HTR-8/SVneo (cell line): ENCODE measurements at places on chromosomes 1 and 21.

DNA sequence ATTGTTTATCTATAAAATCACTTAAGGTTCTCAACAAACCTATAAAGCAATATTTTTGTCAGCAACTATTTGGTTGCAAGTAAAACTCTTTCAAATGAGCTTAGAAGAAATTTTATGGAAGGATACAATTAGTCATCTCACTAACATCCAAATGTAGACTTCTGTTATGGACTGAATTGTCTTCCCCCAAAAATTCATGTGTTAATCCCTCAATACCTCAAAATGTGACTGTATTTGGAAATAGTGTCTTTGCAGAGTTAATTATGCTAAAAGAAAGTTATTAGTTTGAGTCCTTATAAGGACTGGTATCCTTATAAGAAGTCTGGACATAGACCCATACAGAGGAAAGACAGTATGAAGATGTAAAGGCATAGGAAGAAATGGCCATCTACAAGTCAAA is 357.8 kb upstream of the PRMT6 start:
- no peak for DNase-seq

- DNase-seq, result no peak
These were observed 25.0 kb downstream of the RCSD1 start for GRCh38 chr1:167654975-167655575.

- DNase-seq, result no peak
These were observed 11.1 kb upstream of the C8A start for GRCh38 chr1:56843544-56843943.

DNA sequence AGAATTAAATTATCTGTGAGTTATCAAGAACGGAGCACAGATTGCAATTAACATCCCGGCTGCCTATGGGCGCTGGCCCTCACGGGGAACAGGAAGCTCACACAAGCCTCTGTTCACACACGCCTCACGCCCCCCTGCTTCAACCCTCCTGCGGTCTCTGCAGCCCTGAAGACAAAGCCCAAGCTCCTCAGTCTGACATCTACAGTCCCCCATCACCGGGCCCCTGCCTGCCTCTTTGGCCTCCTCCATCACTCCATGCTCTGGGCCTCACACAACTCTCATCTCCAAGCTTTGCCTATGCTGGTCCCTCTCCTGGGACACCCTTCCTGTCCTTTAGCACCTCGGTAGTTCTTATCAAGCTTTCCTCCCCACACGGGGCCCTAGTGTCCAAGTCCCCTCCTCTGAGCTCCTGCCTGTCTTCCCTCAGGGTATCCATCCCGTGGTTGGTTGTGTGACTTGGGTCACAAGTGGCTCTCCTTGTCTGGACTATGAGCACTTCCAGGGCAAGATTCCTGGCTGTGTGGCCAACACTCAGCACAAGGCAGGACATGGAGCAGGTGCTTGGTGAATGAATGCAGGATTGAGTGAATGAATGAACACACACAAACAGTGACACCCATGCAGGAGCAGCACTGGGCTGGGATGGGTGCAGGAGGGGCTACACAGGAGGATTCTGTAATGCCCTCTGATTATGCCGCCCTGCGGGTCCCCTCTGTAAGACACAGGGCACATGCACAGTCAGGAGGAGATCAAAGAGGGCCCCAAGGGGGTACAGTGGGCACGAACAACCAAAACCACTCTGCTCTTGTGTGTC is 116.1 kb downstream of the DMRTB1 start:
- DNase-seq, result no peak

DNA sequence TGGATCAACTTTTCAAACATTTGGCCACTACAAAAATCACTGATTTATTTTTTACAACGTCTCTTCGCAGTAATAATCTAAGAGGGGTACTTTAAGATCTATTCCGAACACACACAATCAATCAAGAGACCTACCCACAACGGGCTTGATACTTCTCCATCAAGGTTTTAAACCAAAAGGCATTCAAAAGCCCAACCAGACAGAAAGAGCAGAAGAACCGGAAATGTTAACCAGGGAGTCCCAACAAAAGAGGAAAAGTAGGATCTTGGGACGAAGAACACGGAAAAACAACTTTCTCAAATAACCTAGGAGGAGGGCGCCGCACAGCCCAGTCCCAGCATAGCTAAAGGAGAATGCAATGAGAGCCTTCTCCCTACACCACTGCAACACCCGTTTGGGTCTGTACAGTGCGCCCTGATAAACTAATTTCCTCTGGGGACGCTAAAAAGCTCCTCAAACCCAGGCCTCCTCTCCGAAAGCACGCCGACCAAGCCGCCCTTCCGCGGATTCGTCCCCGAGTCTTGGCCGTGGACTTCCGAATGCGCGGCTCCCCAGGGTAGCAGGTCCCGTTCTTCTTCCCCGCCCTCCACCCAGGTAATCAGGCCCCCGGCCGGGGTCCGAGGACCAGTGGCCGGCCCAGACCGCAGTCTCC is 623 bp downstream of the RPL22 start:
- no peak for DNase-seq

DNA sequence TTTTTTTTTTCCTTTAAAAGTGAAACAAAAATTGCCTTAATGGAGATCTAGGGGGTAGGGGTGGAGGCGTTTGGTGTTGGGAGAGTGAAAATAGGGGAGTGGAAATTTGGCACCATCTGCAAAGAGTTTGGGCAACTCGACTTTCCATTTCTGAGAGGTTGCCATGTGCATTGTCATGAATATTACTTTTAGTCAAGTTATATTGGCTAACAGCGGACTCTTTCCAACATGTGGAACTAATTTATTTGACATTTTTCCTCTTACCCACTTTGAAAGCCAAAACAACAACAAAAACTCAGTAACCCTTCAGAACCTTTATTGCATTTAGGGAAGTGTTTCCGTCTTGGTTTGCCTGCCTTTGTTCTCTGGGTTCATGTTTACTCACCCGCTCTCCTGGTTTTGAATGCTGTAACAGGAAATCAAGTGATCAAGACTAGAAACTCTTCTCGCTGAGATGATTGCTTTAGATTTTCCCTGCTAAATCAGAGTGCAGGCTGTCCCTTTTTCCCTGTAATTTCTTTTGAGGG is 70.4 kb downstream of the CACHD1 start:
- no peak for DNase-seq

DNA sequence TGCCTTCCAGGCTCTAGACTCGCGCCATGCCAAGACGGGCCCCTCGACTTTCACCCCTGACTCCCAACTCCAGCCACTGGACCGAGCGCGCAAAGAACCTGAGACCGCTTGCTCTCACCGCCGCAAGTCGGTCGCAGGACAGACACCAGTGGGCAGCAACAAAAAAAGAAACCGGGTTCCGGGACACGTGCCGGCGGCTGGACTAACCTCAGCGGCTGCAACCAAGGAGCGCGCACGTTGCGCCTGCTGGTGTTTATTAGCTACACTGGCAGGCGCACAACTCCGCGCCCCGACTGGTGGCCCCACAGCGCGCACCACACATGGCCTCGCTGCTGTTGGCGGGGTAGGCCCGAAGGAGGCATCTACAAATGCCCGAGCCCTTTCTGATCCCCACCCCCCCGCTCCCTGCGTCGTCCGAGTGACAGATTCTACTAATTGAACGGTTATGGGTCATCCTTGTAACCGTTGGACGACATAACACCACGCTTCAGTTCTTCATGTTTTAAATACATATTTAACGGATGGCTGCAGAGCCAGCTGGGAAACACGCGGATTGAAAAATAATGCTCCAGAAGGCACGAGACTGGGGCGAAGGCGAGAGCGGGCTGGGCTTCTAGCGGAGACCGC is 2.0 kb upstream of the OLIG2 start:
- no peak for DNase-seq

- DNase-seq, result no peak
These were observed 47.8 kb downstream of the LCA5L start for GRCh38 chr21:39397646-39398385.

DNA sequence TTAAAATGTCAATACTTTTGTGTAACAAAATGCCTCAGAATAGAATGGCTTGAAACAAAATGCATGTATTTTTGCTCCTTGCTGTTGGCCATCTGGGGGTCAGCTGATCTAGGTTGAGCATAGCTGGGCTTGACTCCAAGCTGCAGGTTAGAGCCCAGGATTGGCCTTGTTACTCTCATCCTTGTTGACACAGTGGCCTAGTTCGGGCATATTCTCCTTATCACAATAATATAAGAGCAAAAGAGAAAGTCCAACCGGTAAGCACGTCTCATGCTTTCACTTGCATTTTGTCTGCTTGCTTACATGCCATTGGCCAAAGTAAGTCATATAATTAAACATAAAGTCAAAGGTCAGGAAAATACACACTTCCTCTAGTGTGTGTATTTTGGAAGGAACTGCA is 456.2 kb downstream of the KCNT2 start:
- DNase-seq, result no peak

- DNase-seq, result peak; percentile 59
These were observed 1.3 kb downstream of the SH2D2A start for GRCh38 chr1:156815307-156815826.

- DNase-seq, result no peak
These were observed 123.1 kb upstream of the PTGFR start for GRCh38 chr1:78367700-78368099.

DNA sequence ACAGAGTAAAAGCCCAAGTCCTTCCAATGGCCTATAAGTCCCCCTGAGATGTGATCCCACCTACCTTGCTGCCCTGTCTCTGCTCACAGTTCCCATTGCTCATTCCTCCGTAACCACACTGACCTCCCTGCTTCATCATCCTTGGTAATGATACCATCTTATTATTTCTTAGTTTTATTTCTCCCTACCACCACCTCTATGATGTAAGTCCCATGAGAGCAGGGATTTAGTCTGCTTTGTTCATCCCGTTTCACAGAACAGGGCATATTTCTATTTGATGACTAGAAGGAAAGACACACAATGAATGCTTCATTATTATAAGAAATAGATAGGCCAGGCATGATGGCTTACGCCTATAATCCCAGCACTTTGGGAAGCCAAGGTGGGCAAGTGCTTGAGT is 22.5 kb downstream of the NIBAN1 start:
- DNase-seq, result no peak

DNA sequence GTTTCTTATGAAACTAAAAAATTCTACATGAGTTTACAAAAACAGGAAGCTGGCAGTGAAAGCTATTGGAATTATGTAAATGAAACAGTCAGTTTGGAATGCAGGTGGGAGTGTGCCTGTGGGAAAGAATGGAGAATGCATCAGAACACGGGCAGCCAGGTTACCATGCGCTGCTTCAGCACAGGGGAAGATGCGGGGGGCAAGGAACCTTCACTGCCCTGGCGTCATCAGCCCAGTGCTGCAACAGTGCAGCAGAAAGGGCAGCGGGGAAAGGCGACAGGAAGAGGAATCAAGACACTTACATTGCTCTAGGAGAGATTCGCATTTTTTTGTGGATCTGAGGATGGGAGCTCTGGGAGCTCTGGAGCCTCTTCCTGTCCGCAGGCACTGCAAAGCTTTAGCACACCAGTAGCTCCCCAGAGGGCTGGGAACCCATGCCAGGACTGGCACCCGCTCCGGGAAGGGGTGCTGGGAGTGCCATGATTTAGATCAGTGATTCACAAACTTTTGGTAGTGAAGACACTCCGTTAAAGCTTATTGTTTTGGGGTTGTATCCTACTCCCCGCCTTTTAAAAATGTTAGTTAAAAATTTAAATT is 64.1 kb upstream of the WDR26 start:
- DNase-seq, result peak; percentile 49

GRCh38 chr21:16620786-16621320 is 891.1 kb downstream of the USP25 start:
- no peak for DNase-seq

DNA sequence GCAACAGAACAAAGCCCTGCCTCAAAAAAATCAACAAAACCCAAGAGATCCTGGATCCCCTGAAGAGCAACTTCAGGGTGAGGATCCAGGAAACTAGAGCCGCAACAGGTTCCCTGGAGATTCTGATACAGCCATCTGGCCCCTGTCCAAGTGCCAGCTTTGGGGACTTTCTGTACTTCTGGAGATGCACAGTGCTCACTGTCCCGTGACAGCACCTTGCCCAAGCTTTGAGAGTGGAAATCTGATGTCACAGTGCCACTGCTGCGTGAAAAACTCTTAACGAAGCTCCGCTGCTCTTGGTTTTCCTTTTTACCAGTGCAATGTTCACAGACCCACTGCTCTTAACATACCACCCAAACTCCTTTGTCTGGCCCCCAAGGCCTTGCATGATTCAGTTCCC is 26.3 kb downstream of the STK40 start:
- DNase-seq, result no peak

- DNase-seq, result peak; percentile 14
These were observed 692 bp downstream of the TARDBP start for GRCh38 chr1:11013160-11013531.

GRCh38 chr1:35847935-35848565 is 35.0 kb upstream of the AGO1 start:
- DNase-seq, result no peak

DNA sequence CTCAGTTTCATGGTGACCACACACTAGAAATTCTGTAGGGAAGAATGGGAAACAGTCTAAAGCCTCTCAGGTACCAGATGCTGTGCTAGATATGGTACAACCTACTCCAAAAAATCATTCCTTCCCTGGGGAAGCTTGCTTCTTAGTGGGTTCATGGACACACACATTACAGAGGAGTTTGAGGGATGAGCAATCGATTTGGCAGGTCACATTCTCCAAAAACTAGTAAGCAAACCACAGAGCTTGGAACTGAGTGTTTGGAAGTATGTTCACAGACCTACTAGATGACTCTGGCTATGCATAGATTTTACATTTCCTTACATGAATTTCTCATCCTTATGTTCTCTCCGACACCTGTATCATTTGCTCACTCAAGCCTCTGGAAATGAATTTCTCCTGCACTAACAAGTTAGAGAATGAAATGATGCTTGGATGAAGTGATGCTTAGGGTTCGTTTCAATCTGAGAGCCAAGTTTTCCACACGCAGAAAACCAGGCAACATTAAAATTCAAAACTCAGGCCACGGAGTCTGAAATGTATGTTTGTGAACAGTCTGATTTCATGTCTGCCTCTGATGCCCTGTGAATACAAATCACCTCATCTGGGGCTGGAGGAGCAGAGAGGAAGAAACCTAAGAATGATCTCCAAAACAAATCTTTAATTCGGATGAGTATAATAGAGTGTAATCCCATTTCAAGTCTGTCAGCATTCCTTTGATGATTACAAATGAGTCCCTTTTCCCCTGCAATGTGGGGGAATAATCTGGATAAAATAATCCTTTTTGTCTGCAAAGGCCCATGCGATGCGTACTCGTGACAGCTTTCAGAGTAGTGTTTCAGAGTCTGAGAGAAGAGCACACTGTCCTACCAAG is 11.0 kb downstream of the EVA1C start:
- DNase-seq, result no peak

DNA sequence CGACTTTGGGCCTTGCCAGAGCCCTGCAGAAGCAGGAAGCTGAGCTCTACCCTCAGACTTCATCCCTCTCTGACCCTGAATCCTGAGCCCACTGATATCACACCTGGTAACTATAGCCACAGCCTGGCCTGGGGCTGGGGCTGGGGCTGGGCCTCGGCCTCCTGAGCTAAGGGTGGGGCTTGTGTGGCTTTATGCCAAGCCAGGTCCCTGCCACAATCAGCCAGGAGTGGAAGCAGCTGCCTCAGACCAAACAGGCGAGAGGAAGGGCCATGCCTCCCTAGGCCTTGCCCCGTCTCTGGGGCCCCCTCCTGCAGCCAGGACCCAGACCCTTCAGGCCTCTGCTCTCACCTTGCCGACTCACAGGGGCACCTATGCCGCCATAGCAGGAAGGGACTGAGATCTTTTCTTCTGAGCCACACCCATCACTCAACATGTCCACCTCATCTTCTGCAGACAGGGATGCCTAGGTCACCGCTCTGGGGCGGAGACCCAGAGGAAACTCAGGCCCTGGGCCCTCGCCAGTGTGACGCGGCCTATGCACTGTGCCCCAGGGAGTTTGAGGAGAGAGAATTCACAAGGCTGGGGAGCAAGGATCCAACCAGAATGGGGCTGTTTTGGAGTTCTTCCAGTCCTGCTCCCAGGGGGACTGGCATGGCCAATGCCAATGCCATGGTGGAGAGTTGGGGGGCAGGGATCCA is 5.7 kb downstream of the UBXN11 start:
- no peak for DNase-seq
